ENCODE measurements at places on chromosomes 6 and 20. TPM values are rescaled to one million over a fixed set of nuclear protein-coding genes. Genes with fewer than 3 reads are reported as not detected.

- no peak overlapping the region for H3K4me3 ChIP-seq
- DNase-seq, result no peak
- peaks cover 78% of the 10 kb centered on the region for H3K4me1 ChIP-seq
These were observed 54.3 kb downstream of the CARMIL1 start for GRCh38 chr6:25333471-25333870.

CYP21A2 gene
- 2.4 TPM for total RNA-seq

- no peaks in the 10 kb centered on the region for H3K36me3 ChIP-seq
- H3K4me3 ChIP-seq, result no peak overlapping the region
- H3K4me1 ChIP-seq, result peaks cover 44% of the 10 kb centered on the region
These were observed 20.1 kb upstream of the TCP11 start for GRCh38 chr6:35161266-35161665.

BTNL2 gene
- not detected for total RNA-seq

- H3K4me3 ChIP-seq, result no peak overlapping the region
- DNase-seq, result no peak
- no peaks in the 10 kb centered on the region for H3K36me3 ChIP-seq
These were observed 311.5 kb downstream of the LAMA2 start for GRCh38 chr6:129194306-129194941.

TFAP2A gene
- total RNA-seq, result not detected

GNMT gene
- 3.3 TPM for total RNA-seq

DNA sequence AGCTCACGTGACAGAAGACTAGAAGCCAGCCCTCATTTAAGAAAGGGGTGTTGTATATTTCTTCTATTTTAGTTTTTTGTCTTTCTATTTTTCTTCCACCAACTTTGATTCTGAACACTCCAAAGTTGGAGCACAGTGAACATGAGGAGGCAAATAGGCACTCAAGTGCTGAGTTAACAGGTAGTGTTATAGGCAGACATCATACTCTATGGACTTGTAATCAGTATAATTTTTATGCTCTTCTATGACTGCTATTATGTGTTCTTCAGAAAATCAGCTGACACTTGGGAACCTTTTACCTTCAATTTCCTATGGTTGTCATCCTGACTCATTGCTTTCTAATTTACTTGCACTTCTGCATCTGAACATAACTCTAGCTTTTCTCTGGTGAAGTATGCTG is 396.3 kb upstream of the EYS start:
- H3K4me3 ChIP-seq, result no peak overlapping the region
- H3K4me1 ChIP-seq, result no peaks in the 10 kb centered on the region
- DNase-seq, result no peak
- H3K36me3 ChIP-seq, result no peaks in the 10 kb centered on the region
- no peaks in the 10 kb centered on the region for H3K27me3 ChIP-seq

DNA sequence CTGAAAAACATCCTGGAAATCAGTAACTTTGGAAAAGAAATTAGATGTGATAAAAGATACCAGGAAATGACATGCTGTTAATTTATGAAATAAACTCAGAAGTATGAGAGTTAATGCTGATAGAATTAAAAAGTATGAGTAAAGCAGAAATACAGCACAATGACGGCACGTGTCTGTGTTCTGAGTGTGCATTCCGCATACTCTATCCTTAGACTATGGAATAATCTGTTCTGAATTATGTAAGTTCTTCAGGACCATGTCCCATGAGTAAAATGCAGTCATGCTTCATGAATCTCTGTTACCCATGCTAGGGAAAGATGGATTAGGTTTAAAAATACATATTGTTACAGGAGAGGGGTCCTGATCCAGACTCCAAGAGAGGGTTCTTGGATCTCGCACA is 21.7 kb downstream of the HECA start:
- H3K4me3 ChIP-seq, result no peak overlapping the region
- no peak overlapping the region for H3K27ac ChIP-seq
- H3K4me1 ChIP-seq, result peaks cover 32% of the 10 kb centered on the region
- H3K27me3 ChIP-seq, result no peaks in the 10 kb centered on the region
- H3K36me3 ChIP-seq, result no peaks in the 10 kb centered on the region

Data from thoracic aorta (tissue), 2 donors.